Upper lobe of right lung (tissue), 1 donor: ENCODE measurements at places on chromosomes 7 and 10. TPM values are rescaled to one million over a fixed set of nuclear protein-coding genes. Genes with fewer than 3 reads are reported as not detected.

DNA sequence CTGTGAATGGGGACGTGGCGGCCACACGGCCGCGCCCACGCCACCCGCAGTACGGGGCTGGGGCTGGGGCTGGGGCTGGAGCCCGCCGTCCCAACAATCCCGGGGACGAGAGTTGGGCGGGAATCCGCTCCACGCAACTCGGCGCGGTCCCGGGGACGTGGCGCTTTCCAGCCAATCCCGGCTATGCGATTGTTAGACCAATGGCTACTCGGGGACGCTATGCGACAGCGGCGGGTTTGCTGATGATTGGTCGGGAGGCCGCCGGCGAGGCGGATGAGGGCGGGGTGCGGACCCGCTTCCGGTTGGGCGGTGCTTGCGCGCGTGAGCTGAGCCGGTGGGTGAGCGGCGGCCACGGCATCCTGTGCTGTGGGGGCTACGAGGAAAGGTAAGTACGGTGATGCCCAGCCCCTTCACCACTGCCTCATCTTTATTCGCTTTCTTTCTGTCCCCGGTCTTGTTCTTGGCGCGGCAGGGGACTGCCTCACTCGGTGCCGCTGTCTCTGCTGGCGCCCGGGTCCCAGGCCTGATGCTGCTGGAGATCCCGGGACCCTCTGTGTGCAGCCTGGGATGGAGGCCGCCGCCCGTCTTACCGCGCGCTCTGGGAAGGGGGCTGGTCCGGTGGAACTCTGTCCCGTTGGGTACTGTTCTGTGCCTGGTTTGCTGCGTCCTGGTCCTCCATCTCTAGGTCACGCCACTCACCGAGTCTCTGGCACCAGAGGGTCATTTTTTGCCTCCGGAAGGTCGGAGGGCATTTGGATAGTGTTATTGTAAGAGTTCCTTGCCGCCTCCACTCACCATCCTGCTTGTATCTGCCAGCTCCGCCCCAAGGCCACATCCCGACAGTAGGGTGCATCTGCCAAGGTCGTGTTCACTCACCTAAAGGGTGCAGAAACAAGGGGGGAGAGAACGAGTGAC lies at the start of gene CALU:
TSS of gene CALU (plus strand) at position 312 of the 915 bp plus-strand sequence. CDS start 9,225 bp downstream, outside the sequence.
- no peaks in the 10 kb centered on the region for H3K36me3 ChIP-seq
- DNase-seq: peak; percentile 98
- peaks cover 25% of the 10 kb centered on the region for H3K4me1 ChIP-seq
- no peaks in the 10 kb centered on the region for H3K27me3 ChIP-seq
- H3K27ac ChIP-seq: peak within 1 kb of the TSS; percentile 94

DNA sequence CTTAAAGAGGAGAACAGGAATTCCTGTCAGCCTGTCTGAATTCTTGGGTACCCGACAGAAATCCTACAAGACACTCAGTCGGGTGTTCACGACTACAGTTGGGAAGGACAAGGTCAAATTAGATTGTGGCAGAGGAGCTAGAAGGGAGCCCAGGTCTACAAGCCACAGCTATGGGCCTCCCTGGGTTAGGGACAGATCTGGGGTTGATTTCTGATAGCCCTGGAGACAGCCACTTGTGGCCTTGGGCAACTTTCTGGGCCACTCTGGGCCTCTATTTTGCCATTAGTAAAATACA lies 39.7 kb upstream of the ANTXRL start:
- H3K4me3 ChIP-seq: no peak overlapping the region
- no peak for DNase-seq
- no peak overlapping the region for H3K27ac ChIP-seq
- no peaks in the 10 kb centered on the region for H3K27me3 ChIP-seq
- H3K4me1 ChIP-seq: no peaks in the 10 kb centered on the region

DNA sequence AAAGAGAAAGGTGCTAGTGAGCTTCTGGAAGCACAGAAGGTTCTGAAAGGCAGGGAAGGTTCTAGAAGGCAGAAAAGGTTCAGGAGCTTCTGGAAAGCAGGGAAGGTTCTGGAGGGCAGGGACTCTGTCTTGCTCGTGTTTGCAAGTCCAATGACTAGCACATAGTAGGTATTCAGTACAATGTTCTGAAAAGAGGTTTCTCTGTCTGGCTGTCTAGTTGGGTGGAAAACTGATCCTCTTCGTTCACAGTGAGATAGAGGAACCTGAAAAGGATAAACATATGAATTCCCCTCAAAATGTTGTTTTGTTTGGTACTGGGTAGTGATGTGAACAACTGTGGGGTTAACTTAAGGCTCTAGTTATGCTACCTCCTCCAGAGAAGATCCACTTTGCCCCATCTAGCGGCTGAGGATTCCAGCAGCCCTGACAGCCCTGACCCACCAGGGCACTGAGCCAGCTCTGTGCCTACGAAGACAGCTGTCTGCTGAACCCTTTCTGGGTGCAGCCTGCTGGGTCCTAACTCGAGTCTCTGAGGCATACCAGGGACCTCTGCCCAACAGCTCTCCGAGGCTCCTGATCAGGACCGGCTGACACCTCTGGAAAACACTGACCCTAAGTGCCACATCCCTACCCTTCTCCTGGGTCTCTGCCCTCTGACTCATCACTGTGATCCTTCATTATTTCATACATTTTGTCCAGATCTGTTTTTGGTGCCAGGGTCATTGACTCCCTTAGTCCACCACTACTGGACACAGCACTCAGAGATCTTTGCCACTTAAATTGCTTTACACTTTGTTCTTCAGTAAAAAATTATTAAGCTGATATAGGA lies 15.4 kb downstream of the PTPRN2 start:
- H3K36me3 ChIP-seq: no peaks in the 10 kb centered on the region
- no peaks in the 10 kb centered on the region for H3K4me1 ChIP-seq
- H3K27ac ChIP-seq: no peak overlapping the region

DNA sequence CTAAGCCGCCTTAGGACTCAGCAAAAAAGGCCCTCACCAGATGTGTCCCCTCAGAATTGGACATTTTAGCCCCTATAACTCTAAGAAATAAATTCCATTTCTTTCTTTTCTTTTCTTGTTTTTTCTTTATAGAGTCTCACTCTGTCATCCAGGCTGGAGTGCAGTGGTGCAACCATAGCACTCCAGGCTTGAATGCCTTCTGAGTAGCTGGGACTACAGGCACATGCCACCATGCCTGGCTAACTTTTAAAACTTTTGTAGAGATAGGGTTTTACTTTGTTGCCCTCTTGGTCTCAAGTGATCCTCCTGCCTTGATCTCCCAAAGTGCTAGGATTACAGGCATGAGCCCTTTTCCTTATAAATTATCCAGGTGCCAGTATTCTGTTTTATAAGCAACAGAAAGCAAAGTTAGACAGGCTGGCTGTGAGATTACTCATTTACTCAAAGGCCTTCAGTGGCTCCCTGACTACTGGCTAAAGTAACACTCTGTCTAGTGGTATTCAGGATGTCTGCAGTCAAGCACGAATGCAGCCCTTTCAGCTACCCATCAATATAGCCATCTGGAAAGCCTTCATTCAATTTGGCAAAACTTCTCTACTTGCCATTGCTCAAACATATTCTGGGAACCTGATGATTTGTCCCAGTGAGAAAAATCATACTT lies 128.6 kb downstream of the ICA1 start:
- H3K36me3 ChIP-seq: no peaks in the 10 kb centered on the region
- no peaks in the 10 kb centered on the region for H3K27me3 ChIP-seq
- no peak overlapping the region for H3K27ac ChIP-seq
- H3K4me3 ChIP-seq: no peak overlapping the region

Gene PPP1R9A
- total RNA-seq: 30.6 TPM

Gene CCSER2
- total RNA-seq: 74.4 TPM

DNA sequence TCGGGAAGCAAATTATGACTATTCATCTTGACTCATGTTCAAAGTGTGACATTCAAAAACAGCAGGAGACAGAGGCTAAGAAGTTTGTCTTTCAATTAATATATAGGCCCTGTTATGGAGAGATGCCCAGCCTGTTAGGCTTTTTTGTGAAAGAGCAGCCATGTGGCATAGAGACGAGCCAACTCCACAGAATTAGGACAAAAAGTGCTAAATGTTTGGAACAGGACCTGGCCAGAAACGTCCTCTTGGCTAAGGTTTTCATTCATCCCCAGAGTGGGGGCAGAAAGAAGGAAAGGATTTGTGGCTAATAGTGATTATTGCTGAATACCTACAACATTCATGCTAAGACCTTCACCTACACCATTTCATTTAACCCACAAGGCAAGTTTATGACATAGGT lies 324.7 kb upstream of the NPVF start:
- H3K27ac ChIP-seq: no peak overlapping the region
- no peaks in the 10 kb centered on the region for H3K4me1 ChIP-seq
- no peak for DNase-seq
- no peaks in the 10 kb centered on the region for H3K36me3 ChIP-seq
- no peaks in the 10 kb centered on the region for H3K27me3 ChIP-seq

Gene MYO3A
- 0.06 TPM for total RNA-seq

DNA sequence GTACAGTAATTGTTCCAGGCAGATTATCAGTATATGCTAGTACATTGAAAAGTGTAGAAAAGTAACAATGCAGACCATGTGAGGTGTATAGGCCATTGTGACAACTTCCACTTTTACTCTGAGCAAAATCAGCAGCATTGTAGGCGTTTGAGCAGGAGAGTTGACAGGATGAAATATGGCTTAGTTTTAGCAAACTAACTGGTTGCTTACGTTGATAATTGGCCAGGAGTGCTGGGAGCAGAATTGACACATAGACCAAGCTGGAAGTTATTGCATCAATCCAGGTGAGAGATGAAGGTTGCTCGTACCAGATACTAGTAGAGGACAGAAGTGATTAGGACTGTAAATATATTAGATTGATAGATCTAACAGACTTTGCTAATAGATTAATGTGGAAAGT lies 46.0 kb downstream of the LCOR start:
- no peak overlapping the region for H3K4me3 ChIP-seq
- H3K27me3 ChIP-seq: no peaks in the 10 kb centered on the region
- H3K27ac ChIP-seq: no peak overlapping the region
- no peaks in the 10 kb centered on the region for H3K36me3 ChIP-seq
- DNase-seq: no peak
- H3K4me1 ChIP-seq: no peaks in the 10 kb centered on the region

Gene CDK6
- 22.4 TPM for total RNA-seq

DNA sequence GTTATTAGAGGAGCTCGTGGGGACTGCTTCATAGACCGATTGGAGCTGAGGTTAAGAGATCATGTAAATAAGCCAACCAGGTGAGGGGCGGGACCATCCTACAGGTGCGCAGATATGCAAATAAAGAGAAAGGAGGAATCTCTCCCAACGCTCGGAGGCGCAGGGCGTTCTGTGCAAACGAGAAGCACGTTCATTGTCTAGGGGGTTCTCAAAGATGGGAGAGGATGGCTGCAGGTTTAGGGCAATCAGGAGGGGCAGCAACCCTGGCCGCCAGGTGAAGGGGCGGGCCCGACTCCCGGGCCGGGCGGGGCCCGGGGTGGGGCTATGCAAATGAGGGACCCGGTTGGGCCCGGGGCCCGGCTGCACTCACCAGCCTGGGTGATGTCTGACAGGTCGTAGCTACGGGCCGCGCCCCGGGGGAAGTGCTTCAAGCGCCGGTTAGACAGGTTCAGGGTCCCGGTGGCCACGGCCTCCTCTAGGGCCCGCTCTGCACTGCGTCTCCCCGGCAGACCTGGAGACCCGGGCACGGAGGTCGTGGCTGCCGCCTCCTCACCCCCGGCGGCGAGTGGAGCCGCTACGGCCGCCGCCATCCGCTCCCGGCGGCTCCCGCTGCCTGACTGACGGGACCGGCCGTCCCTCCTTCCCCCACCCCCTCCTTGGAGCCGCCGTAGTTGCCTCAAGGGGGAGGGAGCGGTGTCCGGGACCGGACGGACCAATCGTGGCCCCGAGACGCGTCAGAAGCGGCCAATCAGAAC lies at the start of gene LRCH4:
TSS of gene LRCH4 (minus strand) at position 619 of the 755 bp plus-strand sequence. CDS start at position 590, 29 bp downstream.
- peak within 1 kb of the TSS; percentile 99 for H3K27ac ChIP-seq
- H3K4me3 ChIP-seq: peak within 1 kb of the TSS; percentile 98
- no peaks in the 10 kb centered on the region for H3K27me3 ChIP-seq

Gene OPN4
- not detected for total RNA-seq

- no peak overlapping the region for H3K4me3 ChIP-seq
- no peak for DNase-seq
- H3K27me3 ChIP-seq: no peaks in the 10 kb centered on the region
- no peak overlapping the region for H3K27ac ChIP-seq
- H3K4me1 ChIP-seq: no peaks in the 10 kb centered on the region
Measured at GRCh38 chr7:121755286-121755685, 117.7 kb upstream of the PTPRZ1 start.

DNA sequence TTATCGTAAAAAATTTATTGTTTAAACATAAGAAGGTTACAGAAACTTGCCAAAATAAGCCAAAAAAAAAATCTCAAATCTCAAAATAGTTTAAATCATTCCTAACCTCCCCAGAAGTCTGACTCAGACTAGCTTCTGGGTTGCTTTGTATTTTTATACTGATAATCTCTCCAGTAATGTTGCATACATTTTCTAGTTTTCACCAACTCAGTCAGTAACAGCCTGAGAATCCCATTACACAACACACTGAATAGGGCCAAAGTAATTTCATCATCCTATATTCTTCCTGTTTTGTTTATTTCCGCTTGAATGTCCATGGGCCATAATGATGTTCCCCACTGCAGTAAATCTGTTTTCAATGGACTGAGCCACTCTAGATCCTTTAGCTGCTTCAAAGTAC lies 478.5 kb downstream of the GPAM start:
- H3K27me3 ChIP-seq: no peaks in the 10 kb centered on the region
- H3K36me3 ChIP-seq: no peaks in the 10 kb centered on the region
- no peak overlapping the region for H3K27ac ChIP-seq
- H3K4me3 ChIP-seq: no peak overlapping the region
- H3K4me1 ChIP-seq: no peaks in the 10 kb centered on the region

DNA sequence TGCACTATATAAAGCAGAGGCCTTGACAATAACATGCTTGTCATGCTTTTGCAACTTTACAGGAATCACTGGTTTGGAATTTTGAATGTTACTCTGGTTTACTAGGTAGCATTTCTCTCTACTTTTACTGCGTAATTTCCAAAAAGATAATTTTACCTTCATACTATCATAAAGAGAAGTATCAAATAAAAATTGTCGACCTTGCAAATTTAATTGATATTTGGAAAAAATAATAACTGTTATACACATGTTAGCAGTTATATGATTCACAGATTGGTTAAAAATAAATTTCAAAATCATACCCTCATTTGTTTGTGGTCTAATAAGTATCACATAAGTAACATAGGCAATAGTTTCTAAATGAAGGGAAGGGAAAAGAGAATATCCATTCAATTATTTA lies 228.5 kb upstream of the CACNA2D1 start:
- no peaks in the 10 kb centered on the region for H3K27me3 ChIP-seq
- H3K36me3 ChIP-seq: no peaks in the 10 kb centered on the region
- H3K27ac ChIP-seq: no peak overlapping the region

DNA sequence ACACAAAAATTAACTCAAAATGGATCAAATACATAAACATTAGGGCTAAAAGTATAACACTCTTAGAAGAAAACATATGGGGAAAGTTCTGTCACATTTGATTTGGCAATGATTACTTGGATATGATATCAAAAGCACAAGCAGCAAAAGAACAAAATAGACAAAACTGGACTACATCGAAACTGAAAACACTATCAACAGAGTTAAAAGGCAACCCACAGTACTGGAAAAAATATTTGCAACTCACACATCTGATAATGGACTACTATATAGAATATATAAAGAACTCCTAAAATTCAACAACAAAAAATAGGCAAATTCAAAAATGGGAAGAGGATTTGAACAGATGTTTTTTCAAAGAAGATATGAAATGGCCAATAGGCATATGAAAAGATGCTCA lies 51.0 kb downstream of the COA1 start:
- H3K27ac ChIP-seq: no peak overlapping the region

Gene ANKRD1
- total RNA-seq: 156 TPM

Gene AVL9
- 31.3 TPM for total RNA-seq

- peaks cover 10% of the 10 kb centered on the region for H3K27me3 ChIP-seq
- no peak overlapping the region for H3K27ac ChIP-seq
- no peak for DNase-seq
Measured at GRCh38 chr10:129131457-129132132, 335.4 kb upstream of the MGMT start.
